ENCODE measurements at places on chromosomes 12 and 14. TPM values are rescaled to one million over a fixed set of nuclear protein-coding genes. Genes with fewer than 3 reads are reported as not detected.
A peak's percentile ranks its signal among the peaks of the same experiment; 100 is the strongest.

KRT74 gene
- total RNA-seq: not detected

KIF5A gene
- total RNA-seq: 0.56 TPM

TAS2R9 gene
- total RNA-seq: not detected

PIWIL1 gene
- not detected for total RNA-seq

TDRD9 gene
- 2.4 TPM for total RNA-seq

GPRC5A gene
- total RNA-seq: not detected

COX8C gene
- not detected for total RNA-seq

KDM5A gene
- total RNA-seq: 171 TPM

BDKRB1 gene
- not detected for total RNA-seq

GRCh38 chr14:21205678-21206581 lies 50.1 kb upstream of the OR5AU1 start:
- H3K27ac ChIP-seq: no peak overlapping the region
- H3K4me3 ChIP-seq: no peak overlapping the region
- no peaks in the 10 kb centered on the region for H3K27me3 ChIP-seq

GRCh38 chr12:32106517-32107358 lies at the start of gene BICD1:
Gene BICD1, plus strand, starts transcription at chr12:32106847. Its CDS starts 485 bp downstream, at chr12:32107332.
- H3K36me3 ChIP-seq: no peaks in the 10 kb centered on the region
- peak within 1 kb of the TSS; percentile 15 for H3K27ac ChIP-seq
- peak within 1 kb of the TSS; percentile 80 for H3K4me3 ChIP-seq
- H3K27me3 ChIP-seq: no peaks in the 10 kb centered on the region

DNA sequence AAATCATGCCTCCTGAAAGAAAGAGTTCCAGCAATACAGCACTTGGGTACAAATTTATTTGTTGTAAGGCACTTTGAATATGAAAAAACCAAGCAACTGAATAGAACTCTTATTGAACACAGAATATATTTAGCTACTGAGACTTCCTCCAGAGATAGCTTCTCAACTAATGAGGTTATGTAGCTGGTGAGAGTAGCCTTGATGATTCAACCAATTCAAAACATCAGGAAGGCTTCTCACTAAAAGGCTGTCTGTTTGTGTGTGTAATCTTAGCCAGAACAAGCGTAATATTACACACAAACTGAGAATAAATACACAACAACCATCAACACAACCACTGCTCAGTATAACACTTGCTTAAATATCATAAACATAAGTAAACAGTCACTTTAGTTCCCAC lies 20.4 kb downstream of the EIF2B2 start:
- DNase-seq: no peak
- H3K36me3 ChIP-seq: peaks cover 16% of the 10 kb centered on the region
- no peak overlapping the region for H3K27ac ChIP-seq
- H3K4me1 ChIP-seq: no peaks in the 10 kb centered on the region

DNA sequence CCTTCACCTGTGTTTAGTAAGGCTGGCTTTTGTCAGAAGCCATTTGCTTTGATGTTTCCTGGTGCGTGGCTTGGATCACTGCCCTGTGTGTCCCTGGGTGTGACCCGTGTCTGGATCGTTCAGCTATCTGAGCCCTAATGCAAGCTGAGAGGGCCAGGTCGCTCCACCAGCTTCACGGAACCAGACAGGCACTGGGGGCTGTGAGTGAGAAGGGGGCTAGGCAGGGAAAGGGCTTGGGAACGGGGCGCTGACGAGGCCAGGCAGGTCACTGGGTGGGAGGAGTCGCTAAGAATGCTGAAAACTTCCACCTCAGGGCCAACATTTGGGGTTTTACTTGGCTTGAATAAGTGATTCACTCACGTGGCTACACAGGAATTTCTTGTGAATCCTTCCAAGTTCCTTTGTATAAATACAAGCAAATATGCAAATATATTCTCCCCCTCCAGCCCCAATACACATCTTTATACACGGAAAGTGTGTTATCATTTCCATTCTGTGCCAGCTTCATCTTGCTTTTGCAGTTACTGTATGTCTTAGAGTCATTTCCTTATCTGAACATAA lies 24.2 kb upstream of the MMP17 start:
- no peaks in the 10 kb centered on the region for H3K27me3 ChIP-seq
- no peak for DNase-seq
- H3K27ac ChIP-seq: no peak overlapping the region
- peaks cover 11% of the 10 kb centered on the region for H3K4me1 ChIP-seq
- H3K36me3 ChIP-seq: peaks cover 23% of the 10 kb centered on the region

GRCh38 chr12:3821441-3821840 lies 51.8 kb downstream of the PARP11 start:
- no peak overlapping the region for H3K27ac ChIP-seq
- no peak overlapping the region for H3K4me3 ChIP-seq
- peaks cover 45% of the 10 kb centered on the region for H3K36me3 ChIP-seq
- no peaks in the 10 kb centered on the region for H3K27me3 ChIP-seq
- no peak for DNase-seq

GRCh38 chr12:124766727-124767065 lies 97.0 kb downstream of the SCARB1 start:
- H3K4me1 ChIP-seq: peaks cover 5% of the 10 kb centered on the region
- H3K36me3 ChIP-seq: no peaks in the 10 kb centered on the region
- no peak overlapping the region for H3K27ac ChIP-seq
- DNase-seq: no peak
- H3K27me3 ChIP-seq: no peaks in the 10 kb centered on the region
- no peak overlapping the region for H3K4me3 ChIP-seq

- H3K27ac ChIP-seq: no peak overlapping the region
- H3K4me1 ChIP-seq: no peaks in the 10 kb centered on the region
- no peaks in the 10 kb centered on the region for H3K27me3 ChIP-seq
- DNase-seq: no peak
These were observed 103.2 kb downstream of the TBX5 start for GRCh38 chr12:114302606-114303315.

DNA sequence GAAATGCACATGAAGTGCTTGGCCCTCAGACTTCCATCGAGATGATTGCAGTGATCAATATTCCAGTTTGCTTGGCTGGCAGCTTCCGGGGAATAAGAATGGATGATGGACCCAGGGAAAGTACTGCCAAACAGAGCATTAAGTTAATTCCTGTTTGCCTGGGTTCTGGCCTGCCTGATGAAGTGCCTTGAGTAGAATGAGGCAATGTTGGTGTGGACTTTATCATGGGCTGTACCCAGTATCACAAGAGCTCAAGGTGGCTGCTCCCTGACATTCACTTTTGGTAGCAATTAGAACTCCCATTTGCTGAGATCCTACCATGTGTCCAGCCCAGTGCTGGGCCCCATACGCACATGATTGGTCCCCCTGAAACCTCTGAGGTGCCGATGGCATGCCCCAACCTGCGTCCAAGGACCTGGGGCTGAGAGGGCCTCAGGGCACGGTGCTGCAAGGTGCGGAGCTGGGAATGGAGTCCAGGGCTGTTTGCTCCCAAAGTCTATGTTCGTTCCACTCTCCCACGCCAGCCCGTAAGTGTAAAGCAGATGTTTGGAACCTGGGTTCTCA lies 80.7 kb downstream of the SLC25A47 start:
- H3K4me3 ChIP-seq: no peak overlapping the region
- no peak overlapping the region for H3K27ac ChIP-seq
- H3K36me3 ChIP-seq: no peaks in the 10 kb centered on the region
- DNase-seq: no peak
- H3K4me1 ChIP-seq: peaks cover 8% of the 10 kb centered on the region

- no peak overlapping the region for H3K4me3 ChIP-seq
- no peak for DNase-seq
- no peaks in the 10 kb centered on the region for H3K4me1 ChIP-seq
These were observed 27.9 kb upstream of the MYF6 start for GRCh38 chr12:80679346-80680131.

GRCh38 chr12:60415351-60415750 lies 819.5 kb downstream of the SLC16A7 start:
- no peaks in the 10 kb centered on the region for H3K36me3 ChIP-seq
- DNase-seq: no peak
- no peaks in the 10 kb centered on the region for H3K27me3 ChIP-seq
- no peak overlapping the region for H3K27ac ChIP-seq
- H3K4me3 ChIP-seq: no peak overlapping the region

- no peak for DNase-seq
- peaks cover 51% of the 10 kb centered on the region for H3K4me1 ChIP-seq
- no peaks in the 10 kb centered on the region for H3K27me3 ChIP-seq
- H3K4me3 ChIP-seq: no peak overlapping the region
These were observed 18.8 kb downstream of the CLMN start for GRCh38 chr14:95300697-95301526.

DNA sequence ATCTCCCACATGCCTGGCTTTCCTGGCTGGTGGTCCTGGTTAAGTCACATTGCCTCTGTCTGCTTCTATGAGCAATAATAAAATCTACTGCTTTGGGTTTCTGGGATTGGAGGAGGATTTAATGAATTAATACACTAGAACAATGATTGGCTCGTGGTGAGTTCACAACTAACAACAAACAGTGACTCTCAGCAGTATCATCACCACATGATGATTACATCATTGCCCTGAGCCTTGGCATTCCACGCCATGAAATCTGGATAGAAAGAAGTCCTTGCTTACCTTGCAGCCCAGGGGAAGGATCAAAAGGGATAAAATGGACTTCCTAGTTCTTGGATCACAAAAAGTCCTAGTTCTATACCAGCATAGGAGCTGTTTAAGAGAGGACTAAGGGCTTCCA lies 1069.0 kb downstream of the VRK1 start:
- no peak overlapping the region for H3K4me3 ChIP-seq
- no peak for DNase-seq
- H3K36me3 ChIP-seq: no peaks in the 10 kb centered on the region
- no peaks in the 10 kb centered on the region for H3K27me3 ChIP-seq

- H3K36me3 ChIP-seq: no peaks in the 10 kb centered on the region
- DNase-seq: no peak
- H3K27ac ChIP-seq: no peak overlapping the region
- no peaks in the 10 kb centered on the region for H3K4me1 ChIP-seq
These were observed 12.9 kb upstream of the TMEM263 start for GRCh38 chr12:106942775-106943174.

DNA sequence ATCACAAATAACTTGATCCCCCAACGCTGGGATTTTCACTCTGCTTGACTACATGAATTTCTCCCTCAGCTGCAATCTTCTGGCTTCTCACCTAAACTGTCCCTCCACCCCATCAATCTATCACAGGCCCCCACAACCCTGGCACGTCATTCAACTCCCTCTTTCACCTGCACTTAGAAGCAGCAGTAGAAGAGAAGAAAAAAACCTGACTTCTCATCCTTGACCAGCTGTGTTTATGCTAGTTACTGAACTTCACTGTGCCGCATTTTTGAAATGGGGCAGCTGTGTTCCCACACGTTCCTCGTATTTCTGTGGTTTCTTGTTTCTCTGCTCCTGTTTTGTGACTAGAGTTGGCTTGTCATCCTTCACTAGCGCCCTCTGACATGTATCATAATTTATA lies 35.0 kb downstream of the ITPR2 start:
- peak overlapping the region; percentile 34 for H3K27ac ChIP-seq
- peaks cover 1% of the 10 kb centered on the region for H3K36me3 ChIP-seq
- H3K27me3 ChIP-seq: no peaks in the 10 kb centered on the region
- DNase-seq: peak; percentile 36
- peaks cover 13% of the 10 kb centered on the region for H3K4me1 ChIP-seq

- H3K36me3 ChIP-seq: peaks cover 9% of the 10 kb centered on the region
- H3K27ac ChIP-seq: no peak overlapping the region
- DNase-seq: peak; percentile 31
- peaks cover 26% of the 10 kb centered on the region for H3K4me1 ChIP-seq
These were observed 64.7 kb downstream of the RPS6KA5 start for GRCh38 chr14:90995785-90996184.

- peaks cover 13% of the 10 kb centered on the region for H3K27me3 ChIP-seq
- peaks cover 4% of the 10 kb centered on the region for H3K36me3 ChIP-seq
- H3K4me1 ChIP-seq: no peaks in the 10 kb centered on the region
- H3K27ac ChIP-seq: no peak overlapping the region
These were observed 66.9 kb upstream of the ACTN1 start for GRCh38 chr14:69045857-69046475.

GRCh38 chr14:104942586-104942985 lies 17.9 kb downstream of the PLD4 start:
- H3K4me1 ChIP-seq: no peaks in the 10 kb centered on the region
- no peak overlapping the region for H3K27ac ChIP-seq

DNA sequence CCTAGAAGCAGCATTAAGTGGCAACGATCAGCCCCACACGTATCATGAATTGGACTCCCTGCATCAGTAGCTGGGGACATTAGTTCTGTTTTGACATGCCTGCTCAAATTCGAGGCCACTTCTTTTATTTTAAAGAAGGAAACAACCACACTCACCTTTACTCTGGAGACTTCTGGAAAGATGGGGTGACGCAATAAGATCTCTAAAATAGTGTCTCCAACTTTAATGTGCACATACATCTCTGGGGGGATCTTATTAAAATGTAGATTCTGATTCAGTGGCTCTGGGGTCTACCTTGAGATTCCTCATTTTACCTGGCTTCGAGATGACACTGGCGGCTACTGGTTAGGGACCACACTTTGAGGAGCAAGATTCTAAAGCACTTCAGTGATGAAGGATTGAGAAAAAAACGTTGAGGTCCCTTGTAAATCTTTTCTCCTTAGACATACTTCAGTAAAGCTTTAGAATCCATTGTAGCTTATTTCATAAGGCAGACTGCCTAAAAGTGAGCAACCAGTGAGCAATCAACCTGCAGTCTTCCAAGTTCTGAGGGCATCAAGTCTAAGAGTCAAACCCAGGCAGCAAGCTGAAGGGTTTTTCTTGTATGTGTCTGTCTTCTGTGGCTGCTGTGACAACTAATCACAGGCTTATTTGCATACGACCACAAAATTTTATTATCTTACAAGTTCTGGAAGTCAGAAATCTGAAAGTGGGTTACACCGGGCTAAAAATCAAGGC lies 718.6 kb upstream of the TBX3 start:
- H3K27me3 ChIP-seq: no peaks in the 10 kb centered on the region
- H3K4me3 ChIP-seq: no peak overlapping the region
- no peaks in the 10 kb centered on the region for H3K4me1 ChIP-seq
- H3K27ac ChIP-seq: no peak overlapping the region

DNA sequence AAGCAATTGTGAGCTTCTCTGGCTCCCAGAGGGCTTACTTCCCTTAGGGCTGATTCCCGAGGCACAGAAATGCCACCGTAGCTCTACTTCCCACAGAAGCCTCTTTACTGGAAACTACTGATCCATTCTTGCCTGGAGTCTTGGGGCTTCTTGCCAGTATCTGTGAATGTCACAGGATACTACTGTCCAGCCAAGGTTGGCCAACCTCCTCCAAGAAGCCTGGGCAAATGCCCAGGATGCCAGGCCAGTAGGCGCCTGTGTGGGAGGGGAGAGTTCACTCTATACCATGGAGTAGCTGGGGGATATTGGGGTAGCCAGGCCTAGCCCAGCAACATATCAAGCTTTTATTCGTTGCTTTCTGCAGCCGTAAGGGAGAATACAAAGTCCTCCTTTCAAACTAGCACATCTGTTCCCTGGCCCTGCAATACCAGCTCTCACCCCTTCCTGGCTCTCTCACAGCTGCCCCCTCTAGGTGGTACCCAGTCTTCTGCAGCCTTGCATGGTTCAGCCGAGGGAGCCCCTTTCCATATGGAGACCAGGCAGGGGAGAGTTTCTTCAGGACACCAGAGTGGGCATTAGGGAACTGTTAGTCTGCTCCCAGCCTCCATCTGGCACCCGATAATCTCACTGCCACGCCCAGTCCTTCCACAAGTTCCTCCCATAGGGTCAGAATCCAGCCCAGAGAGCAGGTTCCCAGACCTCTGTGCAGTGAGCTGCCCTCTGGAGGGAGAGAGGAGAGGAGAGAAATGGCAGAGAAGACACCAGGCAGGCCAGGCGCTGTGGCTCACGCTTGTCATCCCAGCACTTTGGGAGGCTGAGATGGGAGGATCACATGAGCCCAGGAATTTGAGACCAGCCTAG lies 24.3 kb upstream of the PLEK2 start:
- no peaks in the 10 kb centered on the region for H3K27me3 ChIP-seq
- H3K4me3 ChIP-seq: no peak overlapping the region
- H3K4me1 ChIP-seq: no peaks in the 10 kb centered on the region
- no peak for DNase-seq
- no peaks in the 10 kb centered on the region for H3K36me3 ChIP-seq
- H3K27ac ChIP-seq: no peak overlapping the region

Measured in B cell (primary cell).